Vagina (tissue), 2 donors: ENCODE measurements at places on chromosomes 3 and 15.

DNA sequence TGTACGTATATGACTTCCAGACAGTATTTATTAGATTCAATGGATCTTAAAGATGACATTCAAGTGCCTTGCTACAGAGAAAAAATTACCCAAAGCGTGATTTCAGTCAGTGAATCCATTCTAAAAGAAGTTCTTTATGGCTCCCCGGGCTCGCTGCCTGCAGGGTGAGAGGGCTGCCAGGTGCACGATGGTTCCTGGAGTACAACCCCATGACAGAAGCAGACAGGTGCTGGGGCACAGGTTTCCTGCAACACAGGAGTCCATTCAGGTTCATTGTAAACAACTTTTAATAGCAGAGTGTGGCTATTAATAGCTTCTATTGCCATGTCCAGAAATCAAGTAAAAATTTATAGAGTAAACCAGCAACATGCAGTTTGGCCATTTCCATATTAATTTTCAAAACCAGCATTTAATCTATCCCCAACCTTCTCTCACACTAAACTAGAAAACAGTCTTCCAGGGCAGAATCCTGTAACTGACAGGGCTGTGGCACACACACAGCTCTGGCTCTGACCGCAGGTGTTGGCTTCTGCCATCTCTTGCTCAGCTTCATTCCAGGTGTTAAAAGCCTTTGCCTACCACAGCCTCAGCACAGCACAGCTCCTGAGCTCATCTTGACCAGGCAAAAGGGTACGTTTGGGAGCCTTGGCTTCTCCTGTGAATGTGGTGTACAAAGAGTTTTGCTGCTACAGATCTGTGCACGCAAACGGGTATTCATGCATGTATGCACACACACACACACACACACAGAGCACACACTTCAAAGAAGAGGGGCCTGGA lies 185.9 kb downstream of the MEX3B start:
- DNase-seq, result no peak

DNA sequence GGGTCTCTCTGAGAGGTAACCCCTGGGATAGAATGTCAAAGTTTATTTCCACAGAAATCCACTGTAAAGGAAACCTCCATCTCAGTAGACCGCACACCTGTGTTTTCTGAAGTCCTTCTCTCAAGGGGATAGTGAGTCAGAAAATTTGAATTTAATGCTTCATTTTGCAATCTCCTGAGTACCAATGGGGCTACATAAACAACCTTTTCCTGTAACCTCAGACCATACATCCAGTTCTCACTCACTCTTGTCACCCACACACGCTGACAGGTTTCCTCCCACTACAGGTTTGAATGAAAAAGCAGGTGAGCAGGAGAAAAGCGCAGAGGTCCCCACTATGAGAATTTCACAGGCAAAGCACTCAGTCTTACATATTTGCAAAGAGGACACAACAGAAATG lies 165.3 kb upstream of the MCTP2 start:
- no peak for DNase-seq

- DNase-seq, result no peak
Observed at GRCh38 chr15:91553196-91553854, 300.2 kb upstream of the SLCO3A1 start.

GRCh38 chr15:53681056-53681455 lies 78.4 kb downstream of the WDR72 start:
- no peak for DNase-seq

GRCh38 chr3:31945738-31946052 lies 35.4 kb downstream of the OSBPL10 start:
- DNase-seq, result no peak
